ENCODE measurements at places on chromosomes 5 and 9.
A peak's percentile ranks its signal among the peaks of the same experiment; 100 is the strongest.

DNA sequence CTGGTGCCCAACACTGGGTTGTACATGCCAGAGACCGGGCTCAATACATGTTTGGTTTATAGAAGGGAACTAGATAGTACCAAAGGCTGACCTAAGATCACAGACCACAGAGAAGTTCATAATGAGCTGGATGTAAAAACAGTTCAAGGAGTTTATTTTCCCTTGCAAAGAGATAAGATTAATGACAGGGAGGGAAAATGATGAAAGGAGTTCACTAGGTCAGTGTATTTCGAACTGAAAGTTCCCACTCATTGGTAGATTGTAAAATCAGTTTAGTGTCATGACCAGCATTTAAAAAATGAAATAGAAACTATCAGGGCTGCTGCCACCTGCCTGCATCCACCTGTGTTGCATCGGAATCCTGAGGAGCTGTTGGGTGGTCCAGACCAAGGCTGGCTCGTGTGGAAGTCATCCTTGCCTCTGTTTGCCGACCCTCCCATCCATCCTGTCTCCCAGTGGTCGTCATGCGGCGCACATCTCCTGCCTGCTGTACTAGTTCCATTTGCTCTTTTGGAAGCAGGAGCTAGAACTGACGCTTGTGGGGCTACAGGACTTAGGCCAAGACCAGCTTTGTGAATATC, 21.1 kb downstream of the TBC1D2 start:
- no peak for DNase-seq

- peak; percentile 57 for DNase-seq
Measured at GRCh38 chr5:174204535-174205313, 159.2 kb downstream of the NSG2 start.

DNA sequence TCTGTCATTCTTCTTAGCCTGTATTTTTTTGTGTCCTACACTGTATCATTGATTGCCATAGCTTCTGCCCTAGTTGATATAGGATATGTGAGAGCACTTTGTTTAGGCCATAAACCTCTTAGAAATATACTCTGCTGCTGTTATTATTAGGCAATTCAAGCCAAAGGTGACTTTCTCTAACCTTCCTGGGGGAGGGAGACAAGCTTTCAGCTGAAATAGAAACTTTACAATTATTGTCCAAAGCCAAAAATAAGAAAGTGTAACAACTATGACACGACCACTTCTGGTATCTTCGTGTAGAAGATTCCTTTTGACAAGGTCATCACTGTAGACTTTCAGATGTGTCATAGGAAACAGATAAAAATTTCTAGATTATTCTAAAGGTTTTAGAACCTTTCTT, 12.2 kb upstream of the CSNK1A1 start:
- no peak for DNase-seq

DNA sequence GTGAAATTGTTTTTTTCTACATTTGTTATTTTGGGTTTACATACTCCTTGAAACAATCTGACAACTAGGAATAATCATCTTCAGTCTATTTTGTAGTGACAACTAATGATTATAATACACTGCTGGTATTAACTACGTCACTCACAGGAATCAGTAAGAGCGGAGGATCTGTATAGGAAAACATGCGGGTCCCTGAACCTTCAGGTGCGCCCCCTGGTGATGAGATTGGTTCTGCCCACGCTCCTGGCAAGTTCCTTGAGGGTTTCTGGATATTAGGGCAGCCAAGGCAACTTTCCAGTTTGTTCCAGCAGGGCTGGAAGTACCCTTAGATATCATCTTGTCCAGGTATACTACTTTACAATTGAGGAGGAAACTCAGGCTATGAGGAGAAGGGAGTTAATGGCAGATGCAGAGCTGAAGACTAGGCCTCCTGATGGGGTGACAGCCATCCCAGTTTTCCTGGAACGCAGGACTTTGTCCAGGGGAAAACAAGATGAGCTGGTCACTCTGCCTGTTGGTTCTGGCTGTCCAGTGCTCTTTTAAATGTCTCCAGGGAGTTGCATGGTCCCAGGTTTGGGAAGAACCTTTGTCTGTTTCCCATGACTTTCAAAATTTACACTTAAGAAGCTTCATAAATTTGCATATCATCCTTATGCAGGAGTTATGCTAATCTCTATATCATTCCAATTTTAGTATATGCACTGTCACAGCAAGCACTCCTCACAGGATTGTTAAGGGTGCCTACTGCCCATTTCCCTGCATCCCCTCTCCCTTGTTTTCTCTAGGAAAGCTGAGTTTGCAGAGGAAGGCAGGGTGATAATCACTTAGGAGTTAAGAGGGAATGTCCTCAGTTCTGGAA, 14.9 kb upstream of the WNT8A start:
- DNase-seq = no peak

- no peak for DNase-seq
Measured at GRCh38 chr5:91142386-91142785, 240.7 kb downstream of the ARRDC3 start.

- no peak for DNase-seq
Measured at GRCh38 chr5:43137326-43137725, 16.6 kb downstream of the ZNF131 start.

DNA sequence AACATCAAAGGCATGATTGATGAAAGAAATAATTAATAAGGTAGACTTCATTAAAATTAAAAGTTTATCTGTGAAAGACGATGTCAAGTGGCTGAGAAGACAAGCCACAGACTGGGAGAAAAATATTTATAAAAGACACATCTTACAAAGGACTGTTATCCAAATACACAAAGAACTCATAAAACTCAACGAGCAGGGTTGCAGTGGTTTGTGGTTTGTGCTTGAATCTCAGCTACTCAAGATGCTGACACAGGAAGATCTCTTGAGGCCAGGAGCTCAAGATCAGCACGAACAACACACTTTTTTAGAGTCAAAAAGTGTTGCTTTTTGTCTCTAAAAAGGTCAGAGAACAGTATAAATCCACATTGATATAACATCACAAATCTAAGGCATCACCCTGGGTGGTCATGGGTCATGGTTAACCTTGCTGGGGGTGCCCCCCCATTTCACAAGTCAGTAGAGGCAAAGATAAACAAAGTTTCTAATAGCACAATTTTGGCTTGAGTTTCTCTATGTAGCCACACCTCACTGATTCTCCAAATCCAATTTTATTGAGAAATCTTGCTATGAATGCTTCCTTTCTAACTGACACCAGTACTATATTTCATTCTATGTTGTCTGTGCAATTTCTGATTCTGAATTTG, 342.9 kb upstream of the RPS23 start:
- DNase-seq = no peak

DNA sequence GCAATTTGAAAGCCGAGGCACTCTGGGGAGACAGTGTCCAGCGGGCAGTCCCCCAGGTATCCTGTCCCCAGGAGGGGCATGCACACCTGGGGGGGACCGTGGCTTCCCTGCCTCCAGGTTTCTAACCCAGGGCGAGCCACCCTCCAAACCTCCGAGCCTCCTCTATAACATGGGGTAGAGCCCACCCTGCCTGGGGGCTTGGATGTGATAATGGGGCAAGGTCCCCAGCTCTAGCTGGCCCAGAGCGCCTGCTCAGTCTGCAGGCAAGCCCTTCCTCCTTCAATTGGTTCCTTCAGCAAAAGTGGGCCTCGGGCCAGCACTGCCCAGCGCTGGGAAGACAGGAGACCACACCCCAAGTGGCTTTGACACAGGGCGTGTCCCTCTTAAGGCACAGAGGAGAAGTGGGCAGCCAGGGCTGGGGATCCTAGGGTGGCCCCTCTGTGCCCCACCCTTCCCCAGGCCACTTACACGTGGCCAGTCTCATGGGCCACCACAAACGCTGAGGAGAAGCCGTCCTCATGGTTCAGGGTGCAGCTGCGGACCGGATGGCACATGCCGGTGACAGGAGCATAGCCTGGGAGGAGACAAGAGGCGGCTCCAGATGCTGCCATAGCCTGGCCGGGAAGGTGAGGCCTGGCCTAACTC, 94.3 kb downstream of the ZNF354C start:
- no peak for DNase-seq

DNA sequence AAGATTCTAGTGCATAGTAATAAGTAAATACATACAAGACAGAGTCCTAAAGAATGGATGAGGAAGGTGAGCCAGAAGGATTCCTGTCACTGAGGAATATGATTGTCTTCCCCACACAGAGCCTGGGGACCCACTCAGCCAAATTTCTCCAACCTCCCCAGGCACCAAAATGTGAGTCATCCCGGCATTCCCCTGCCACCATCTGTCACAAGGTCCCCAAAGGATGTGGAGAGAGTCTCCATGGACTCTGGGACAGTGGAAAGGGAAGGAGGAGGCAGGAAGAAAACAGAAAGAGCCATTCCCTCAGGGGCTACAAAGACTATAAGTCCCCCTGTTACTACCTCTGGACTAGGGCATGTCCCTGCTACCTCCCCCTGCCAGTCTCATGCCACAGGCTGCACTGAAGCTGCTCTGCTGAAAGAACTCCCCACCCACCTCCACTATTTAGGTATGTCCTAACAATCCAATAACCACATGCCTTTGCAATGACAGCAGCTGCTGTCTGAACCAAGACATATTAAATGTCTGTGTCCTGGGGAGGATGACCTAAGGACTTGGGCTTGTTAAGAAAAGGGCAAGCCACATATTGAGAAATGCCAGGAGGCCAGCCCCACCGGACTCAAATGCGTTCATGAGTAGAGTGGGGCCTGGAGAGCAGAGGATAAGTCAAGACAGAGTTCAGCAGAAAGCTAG, 10.7 kb upstream of the OR5C1 start:
- no peak for DNase-seq

DNA sequence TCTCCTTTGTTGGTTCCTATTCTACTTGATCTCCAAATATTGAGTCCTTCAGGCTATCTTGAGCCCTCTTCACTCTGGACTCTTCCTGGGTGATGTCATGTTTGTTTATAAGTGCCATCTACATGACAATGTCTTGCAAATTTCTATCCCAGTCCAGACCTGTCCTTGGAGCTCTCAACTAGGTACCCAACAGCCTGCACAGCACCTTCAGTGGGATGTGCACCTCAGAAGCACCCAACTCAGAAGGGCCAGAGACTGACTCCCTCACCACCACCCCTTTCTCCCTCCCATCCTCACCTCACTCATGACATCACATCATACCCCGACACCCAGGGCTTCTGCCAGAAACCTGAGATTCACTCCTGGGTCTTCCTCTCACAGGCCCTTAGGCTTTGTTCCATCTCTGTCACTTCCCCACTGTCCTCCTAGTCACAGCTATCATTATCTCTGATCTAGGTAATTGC, 14.4 kb downstream of the TXN start:
- DNase-seq = no peak

DNA sequence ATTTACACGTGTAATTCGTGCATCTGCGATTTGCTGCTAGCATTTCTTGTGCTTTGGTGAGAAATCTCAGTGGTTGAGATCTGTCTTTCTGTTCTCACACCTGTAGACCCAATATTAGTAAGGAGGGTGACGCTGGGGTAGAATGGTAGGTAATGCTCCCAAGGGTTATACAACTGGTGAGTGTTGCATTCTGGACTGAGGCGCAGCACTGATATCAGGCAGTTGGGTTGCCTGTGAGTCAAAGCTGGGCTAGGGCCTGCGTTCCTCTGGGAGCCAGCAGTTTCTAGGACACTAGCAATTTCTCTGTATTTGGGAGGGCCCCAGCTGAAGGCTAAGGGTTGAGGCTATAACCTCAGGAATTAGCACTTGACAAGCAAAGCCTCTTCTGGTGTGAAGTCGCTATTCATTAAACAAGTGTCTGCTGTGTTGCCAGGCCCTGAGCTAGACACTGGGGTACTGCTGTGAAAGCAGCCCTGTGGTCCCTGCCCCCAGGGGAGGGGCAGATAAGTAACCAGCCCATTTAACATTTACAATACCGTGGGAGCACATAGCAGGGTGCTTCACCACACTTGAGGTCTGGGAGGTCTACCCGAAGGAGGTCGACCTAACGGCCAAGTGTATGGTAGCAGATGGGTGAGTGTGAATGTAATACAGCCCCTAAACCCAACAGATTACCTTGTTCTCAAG, 28.7 kb downstream of the LARP1 start:
- DNase-seq = no peak

DNA sequence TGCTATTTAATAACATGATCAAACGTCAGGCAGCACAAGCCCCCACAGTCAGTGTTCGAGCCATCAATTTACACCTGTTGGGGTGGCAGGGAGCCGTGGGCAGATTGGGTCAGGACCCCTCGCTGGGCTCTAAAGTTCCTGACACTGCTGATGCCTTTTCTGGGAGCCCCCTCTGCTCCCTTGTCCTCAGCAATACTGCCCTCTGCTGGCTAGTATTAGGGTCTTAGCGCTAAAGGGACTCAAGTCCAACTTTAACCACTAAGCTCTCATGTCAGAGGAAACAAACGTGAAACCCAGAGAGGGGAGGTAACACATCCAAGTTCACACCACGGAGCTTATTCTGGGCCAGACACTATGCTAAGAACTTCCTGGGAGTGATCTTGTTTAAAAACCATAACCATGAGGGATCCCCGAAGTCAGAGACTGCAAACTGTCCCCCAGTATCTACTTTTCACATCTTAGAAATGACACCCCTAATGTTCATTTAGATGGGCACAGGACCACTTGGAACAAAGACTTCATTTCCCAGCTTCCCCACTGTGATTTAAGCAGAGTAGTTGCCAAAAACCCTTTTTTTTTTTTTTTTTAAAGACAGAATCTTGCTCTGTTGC, 20.4 kb downstream of the ANKS6 start:
- no peak for DNase-seq

DNA sequence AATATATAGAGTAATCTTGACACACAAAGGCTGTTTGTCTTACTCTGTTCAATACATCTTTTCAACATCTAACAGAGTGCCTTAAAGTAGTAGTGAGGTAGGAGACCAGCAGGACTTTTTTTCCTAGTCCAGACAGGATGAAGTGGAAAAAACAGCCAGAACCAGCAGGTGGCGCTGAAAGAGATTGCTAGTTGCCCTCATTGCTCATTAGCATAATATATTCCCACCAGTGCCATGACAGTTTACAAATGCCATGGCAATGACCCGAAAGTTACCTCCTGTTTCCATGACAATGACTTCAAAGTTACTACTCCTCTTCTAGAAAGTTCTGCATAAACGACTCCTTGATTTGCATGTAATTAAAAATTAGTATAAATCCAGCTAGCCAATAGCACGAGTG, 387.4 kb downstream of the ACTL7B start:
- no peak for DNase-seq

DNA sequence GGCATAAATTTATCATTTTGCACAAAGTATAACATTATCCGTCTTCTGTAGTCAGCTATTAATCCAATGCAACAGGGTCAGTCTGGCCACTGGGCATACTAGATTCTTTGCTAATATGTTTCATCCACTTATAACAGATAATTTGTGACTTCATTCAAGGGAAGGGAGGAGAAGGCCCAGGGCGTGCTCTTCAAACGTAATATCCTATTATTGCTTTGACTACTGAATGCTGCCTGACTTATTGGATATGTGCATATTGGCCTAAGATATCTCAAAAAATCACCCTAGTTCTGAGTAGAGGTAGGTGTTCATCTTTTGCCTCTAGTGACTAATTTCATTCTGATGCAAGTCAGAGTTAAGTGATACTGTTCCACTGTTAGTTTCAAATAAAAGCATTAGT, 6.9 kb downstream of the FBXL7 start:
- no peak for DNase-seq

- DNase-seq = no peak
Measured at GRCh38 chr9:94705162-94705702, 21.3 kb upstream of the AOPEP start.

GRCh38 chr5:137303509-137303908, 195.6 kb downstream of the SPOCK1 start:
- DNase-seq = no peak

- DNase-seq = no peak
Measured at GRCh38 chr5:177131019-177131320, 2.6 kb upstream of the NSD1 start.

All from NCI-H510A (cell line).